Panc1 (cell line): ENCODE measurements at places on chromosomes 16 and 17. TPM values are rescaled to one million over a fixed set of nuclear protein-coding genes. Genes with fewer than 3 reads are reported as not detected.

The NPB gene
- total RNA-seq = 3.9 TPM

The WNT3 gene
- total RNA-seq = 3.4 TPM

The CES3 gene
- total RNA-seq = not detected

The WFIKKN2 gene
- total RNA-seq = 0.05 TPM

The ST6GALNAC1 gene
- 0.15 TPM for total RNA-seq

The NCOR1 gene
- total RNA-seq = 83.8 TPM

The CPPED1 gene
- total RNA-seq = 12.5 TPM

The TBC1D3H gene
- not detected for total RNA-seq

The MT3 gene
- not detected for total RNA-seq

The SRCIN1 gene
- total RNA-seq = 12.8 TPM

The SEPTIN1 gene
- total RNA-seq = 1.7 TPM

The SOCS7 gene
- total RNA-seq = 31.0 TPM

The CDH13 gene
- not detected for total RNA-seq

The OTOA gene
- not detected for total RNA-seq

The EFNB3 gene
- 2.5 TPM for total RNA-seq

The SLC35G6 gene
- total RNA-seq = not detected

The PDP2 gene
- 15.9 TPM for total RNA-seq

The SYT17 gene
- total RNA-seq = 5.4 TPM

The TNFRSF12A gene
- 156 TPM for total RNA-seq

The BCAS3 gene
- total RNA-seq = 9.3 TPM

The UMOD gene
- total RNA-seq = not detected

The AHSP gene
- not detected for total RNA-seq

The SLC16A6 gene
- total RNA-seq = 0.26 TPM

The TSPOAP1 gene
- 0.05 TPM for total RNA-seq

The EVI2A gene
- not detected for total RNA-seq

The FAM171A2 gene
- 7.6 TPM for total RNA-seq

The NDRG4 gene
- total RNA-seq = 5.1 TPM

The TEKT1 gene
- not detected for total RNA-seq

The SOX8 gene
- 1.8 TPM for total RNA-seq

The NOG gene
- 9.2 TPM for total RNA-seq

The TNP2 gene
- not detected for total RNA-seq

The SOX15 gene
- total RNA-seq = 0.33 TPM

The ATP6V0A1 gene
- total RNA-seq = 53.4 TPM

The TPSG1 gene
- 4.6 TPM for total RNA-seq

The KRT28 gene
- total RNA-seq = not detected

The CFDP1 gene
- 25.7 TPM for total RNA-seq

The PERCC1 gene
- total RNA-seq = not detected

The NKD1 gene
- 0.18 TPM for total RNA-seq

The KLHDC4 gene
- 50.7 TPM for total RNA-seq

The KRT33A gene
- total RNA-seq = not detected

The MMP2 gene
- 311 TPM for total RNA-seq

The DYNLRB2 gene
- total RNA-seq = not detected

The TBC1D3E gene
- not detected for total RNA-seq

The ERI2 gene
- total RNA-seq = 20.4 TPM

The TPSD1 gene
- total RNA-seq = 0.26 TPM

The OR4D1 gene
- 0.05 TPM for total RNA-seq

The SNX20 gene
- 0.10 TPM for total RNA-seq

The CDH16 gene
- total RNA-seq = not detected

The PYDC1 gene
- not detected for total RNA-seq

The KCNJ16 gene
- total RNA-seq = not detected

The CIITA gene
- 0.41 TPM for total RNA-seq

The NPIPA2 gene
- total RNA-seq = 3.9 TPM

The GP1BA gene
- total RNA-seq = 0.15 TPM

The RASD1 gene
- total RNA-seq = 1.7 TPM

The RNF157 gene
- total RNA-seq = 4.0 TPM

The OTOP2 gene
- total RNA-seq = not detected

The ODF4 gene
- total RNA-seq = not detected

The KRT25 gene
- not detected for total RNA-seq

The PIGW gene
- total RNA-seq = 16.2 TPM

The TM4SF5 gene
- not detected for total RNA-seq
